ENCODE measurements at places on chromosomes 4 and X.

GRCh38 chrX:48461830-48462229 is 8.2 kb downstream of the SLC38A5 start:
- DNase-seq: no peak

GRCh38 chr4:77002321-77003107 is 53.0 kb downstream of the SEPTIN11 start:
- DNase-seq: no peak

DNA sequence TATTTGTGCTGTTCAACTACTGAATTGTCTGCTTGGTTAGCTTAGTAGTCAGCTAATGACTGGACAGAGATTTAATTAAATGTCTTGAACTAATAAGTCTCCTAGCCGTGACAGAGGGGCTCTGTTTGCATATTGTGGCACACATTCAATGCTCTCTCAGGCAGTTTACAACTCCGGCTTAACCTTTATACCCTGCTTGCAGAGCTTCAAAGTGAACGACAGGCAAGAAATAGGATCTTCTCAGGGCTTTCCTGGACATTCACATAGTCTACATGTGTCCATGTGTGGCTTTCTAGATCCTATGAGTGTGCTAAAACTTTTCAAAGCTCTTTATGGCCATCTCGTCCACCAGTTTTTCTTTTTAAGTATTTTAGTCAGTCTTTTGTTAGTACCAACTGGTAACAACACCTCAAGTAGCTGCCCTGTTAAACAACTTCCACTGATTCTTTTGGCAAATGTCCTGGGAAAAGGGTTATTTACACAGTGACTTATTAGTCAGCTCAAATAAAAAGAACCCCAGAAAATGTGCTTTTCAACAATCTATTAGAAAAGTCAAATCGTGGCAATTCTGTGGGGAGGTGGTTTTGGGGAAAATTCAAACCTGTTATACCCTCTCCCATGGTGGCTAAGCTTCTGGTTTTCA is 28.6 kb downstream of the OR13H1 start:
- DNase-seq: no peak

DNA sequence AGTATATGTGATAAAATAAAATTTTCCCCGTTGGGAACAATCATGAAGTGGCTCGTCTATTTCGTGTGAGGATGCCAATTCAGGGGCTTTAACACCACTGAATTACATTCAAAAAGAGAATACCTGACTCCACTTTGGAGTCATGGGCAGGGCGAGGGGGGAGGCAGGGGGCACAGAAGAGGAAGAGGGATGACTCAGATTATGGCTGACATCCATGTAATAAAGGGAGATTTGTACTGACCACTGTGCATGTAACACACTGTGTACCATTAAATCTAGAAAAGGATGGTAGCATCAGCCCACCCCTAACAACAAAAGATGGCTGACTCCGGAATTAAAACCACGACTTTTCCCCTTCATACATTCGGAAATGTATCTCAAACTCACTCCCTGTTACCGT is 1.3 kb downstream of the SLC9A7 start:
- no peak for DNase-seq

- DNase-seq: peak; percentile 45
Measured at GRCh38 chr4:31343061-31343460, 622.9 kb downstream of the PCDH7 start.

DNA sequence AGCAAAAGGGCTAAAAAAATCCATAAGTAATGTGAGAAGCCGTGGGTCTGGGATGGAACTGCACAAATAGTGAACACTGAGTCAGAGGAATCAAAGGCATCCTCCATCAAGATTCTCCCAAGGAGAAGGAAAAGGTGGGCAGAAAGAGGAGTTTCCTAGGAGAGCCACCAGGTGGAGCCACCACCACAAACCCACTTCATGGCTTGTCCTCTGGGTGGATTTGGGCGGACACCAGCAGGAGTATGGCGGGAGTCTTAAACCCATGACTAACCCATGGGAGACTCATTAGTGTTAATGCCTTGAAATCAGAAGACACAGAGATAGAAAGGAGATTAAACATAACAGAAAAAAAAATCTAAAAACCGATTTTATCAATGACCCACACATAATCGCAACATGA is 147.7 kb downstream of the SH3KBP1 start:
- peak; percentile 75 for DNase-seq

GRCh38 chrX:71228063-71228642 is 5.1 kb downstream of the GJB1 start:
- DNase-seq: peak; percentile 6

DNA sequence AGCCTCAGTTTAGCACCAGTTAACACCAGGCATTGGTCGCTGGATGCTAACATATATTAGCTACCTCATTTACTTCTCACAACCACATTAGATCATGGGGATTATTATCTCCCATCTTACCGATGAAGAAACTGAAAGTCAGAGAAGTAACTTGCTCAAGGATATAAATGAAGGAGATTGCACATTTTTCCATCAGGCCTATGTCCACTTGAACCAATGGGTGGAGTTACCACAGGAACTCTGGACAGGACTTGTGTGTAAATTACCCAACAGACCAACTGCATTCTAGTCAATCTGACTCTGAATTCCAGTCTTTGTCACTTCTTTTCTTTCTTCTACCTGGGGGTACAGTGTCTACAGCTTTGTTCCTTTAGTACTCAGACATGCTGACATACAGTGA is 1.8 kb downstream of the LNX1 start:
- DNase-seq: peak; percentile 27

GRCh38 chr4:37322122-37322521 is 77.6 kb downstream of the NWD2 start:
- no peak for DNase-seq

DNA sequence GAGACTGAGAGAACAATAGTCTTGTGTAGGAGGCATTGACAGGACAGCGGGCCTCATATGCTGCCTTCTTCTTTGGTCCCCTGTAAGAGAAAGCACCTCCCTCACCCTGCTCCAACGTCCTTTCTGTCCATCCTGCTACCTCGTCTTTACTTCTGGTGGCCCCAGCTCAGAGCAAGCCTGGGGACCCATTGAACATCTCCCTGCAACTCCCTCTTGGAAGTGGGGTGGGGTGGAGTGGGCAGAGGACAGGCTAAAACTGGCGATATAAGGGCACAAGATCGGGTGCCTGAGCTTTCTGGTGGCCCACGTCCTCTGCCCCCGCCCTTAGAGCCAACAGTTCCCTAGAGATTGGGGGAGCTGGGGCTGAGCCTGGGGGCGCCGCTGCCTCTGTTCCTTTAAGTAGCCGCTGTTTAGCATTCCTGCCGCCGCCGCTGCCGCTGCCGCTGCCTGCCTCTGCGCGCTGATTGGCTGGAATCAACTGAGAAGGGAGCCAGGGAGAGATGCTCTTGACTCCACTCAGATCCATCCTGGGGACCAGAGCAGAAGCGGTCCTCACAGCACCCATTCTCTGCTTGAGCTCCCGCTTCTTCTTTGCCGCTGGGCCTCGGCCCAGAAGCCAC is at the start of gene DLG3:
DLG3 (plus strand) TSS at position 510 of the 620 bp plus-strand sequence. CDS start 367 bp downstream, outside the sequence.
- no peak for DNase-seq

- no peak for DNase-seq
Measured at GRCh38 chr4:10734697-10735096, 50.1 kb upstream of the CLNK start.

DNA sequence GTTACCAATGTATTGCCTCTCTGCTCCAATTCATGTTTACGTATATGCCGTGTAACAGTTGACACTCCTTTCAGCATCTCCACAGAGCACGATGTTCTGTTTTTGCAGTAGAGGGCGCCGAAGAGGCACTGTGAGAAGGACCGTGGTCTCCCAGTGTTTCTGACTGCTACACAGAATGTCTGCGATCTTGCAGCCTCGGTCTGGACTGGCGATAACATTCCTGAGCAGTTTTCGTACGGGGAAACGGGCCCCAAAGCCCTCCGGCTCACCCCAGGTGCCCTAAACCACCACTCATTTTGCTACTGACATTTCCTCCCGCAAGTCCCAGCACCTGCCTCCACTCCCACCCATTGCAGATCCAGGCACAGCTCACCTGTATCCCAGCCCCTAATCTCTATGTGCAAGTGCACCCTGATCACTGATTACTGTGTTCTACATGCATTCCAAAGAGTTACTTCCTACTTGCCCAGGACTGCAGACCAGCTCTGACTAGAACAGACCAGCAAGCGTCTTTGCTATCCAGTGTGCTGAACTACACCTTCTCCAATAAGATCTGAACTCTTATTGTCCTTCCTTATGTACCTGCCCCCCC is 12.4 kb upstream of the NFXL1 start:
- DNase-seq: peak; percentile 84

- no peak for DNase-seq
Measured at GRCh38 chr4:167956676-167957075, 135.7 kb upstream of the ANXA10 start.

GRCh38 chrX:29787656-29788055 is 427.7 kb upstream of the MAGEB2 start:
- no peak for DNase-seq

DNA sequence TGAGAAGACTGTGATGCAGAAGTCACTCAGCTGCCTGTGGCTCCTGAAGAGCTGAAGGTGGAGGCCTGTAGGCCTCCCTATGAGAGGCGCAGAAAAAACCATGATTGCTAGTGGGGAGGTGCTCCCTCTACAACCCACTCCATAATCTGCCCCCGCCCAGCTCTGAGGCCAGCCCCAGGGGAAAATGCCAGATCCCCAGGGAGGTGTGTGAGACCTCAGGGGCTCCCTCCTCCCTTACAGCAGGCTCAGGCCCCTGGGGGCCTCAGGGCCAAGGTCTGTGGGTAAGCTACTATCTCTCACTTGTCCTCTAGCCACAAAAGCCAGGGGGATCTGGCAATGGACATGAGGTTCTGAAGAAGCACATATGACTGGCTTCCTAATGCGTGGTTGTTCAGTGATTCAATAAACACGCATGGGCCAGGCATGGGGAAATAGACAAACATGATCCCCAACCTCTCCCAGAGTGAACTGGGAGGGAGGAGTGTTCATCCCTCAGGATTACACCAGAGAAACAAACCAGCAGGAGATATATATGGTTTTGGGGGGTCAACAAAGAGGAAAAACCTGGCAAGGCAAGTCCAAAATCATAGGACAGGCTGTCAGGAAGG is 51.0 kb upstream of the MTM1 start:
- DNase-seq: no peak

DNA sequence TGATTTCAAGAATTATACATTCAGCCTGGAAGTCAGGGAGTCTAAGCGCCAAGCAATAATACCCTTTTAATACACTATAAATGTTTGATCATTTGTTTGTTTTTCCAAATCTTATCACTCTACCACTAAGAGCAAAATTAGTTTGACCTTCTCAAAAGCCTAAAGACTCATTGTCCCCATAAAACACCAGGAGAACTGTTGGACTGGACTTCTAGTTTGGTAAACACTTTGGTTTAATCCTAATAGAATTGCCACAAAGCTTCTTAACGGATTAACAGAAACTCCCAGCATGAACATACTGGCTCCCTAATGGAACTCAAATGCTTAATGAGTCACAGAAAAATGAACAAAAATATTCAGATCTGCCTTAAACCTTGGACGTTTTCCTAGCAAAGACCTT is 34.9 kb downstream of the SYTL5 start:
- no peak for DNase-seq

GRCh38 chr4:111986095-111986494 is 159.2 kb upstream of the FAM241A start:
- peak; percentile 32 for DNase-seq

DNA sequence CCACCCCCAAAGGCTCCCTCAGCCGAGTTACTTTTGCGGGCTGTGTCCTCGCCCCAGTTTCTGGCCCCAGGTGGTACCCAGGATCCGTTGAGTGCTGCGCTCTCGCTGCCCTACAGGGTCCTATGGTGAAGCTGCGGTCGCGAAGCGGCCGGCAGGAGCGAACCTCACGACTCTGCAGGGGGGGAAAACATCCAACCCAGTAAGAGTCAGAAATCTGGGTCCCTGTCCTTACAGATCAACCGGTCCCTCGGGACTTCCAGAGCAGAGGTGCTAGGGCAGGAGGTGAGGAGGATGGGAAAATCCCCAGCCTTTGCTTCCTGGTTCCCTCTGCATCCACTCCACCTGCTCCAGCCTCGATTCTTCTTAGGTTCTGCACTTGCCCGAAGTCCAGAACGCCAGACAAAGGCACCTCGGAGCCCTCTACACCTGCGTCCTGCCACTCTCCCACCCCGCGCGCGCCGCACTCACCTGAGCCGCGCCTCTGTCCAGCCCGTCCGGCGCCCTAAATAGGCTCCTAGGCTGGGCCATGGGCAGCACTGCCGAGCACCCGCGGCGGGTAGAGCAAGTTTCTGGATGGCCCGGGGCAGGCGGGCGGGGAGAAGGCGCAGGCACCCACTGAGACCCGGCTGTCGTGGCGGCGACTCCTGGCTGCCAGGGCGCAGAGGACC is at the start of gene HS3ST1:
HS3ST1 (minus strand) TSS at position 664 of the 668 bp plus-strand sequence. CDS start 28,889 bp downstream, outside the sequence.
- no peak for DNase-seq

DNA sequence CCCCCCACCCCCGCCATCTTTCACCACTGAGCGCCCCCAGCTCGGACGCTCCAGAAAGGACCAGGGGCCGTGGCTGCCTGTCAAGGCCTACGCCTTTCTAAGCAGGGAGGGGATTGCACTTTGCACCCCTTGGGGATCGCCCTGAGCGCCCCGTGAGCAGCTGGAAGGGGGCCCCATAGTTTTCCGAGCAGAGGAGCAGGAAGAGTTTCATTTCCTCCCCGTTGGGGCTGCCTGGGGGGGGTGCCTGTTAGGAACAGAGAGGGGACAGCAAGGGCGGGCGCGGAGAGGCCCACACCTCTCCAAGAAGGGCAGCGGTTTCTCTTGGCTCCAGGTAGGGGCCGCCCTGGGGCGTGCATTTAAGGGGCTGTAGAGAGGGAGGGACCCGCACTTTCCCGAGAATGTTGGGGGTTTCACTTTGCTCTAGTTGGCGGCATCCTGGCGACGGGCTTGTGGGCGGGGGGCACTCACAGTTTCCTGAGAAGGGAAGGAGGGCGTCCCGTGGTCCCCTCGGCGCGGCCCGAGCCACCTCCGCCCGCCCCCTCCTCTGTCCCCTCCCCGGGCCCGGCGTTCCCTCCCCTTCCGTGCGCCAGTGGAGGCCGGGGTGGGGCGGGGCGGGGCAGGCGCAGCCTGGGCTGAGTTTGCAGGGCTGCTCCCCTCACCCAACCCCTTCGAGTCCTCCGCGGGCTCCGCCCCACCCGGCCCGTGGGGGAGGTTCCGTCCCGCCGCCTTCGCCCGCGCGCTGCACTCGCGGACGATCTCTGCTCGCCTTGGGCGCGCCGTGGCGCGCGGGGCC is 82.3 kb upstream of the CD99 start:
- DNase-seq: no peak

DNA sequence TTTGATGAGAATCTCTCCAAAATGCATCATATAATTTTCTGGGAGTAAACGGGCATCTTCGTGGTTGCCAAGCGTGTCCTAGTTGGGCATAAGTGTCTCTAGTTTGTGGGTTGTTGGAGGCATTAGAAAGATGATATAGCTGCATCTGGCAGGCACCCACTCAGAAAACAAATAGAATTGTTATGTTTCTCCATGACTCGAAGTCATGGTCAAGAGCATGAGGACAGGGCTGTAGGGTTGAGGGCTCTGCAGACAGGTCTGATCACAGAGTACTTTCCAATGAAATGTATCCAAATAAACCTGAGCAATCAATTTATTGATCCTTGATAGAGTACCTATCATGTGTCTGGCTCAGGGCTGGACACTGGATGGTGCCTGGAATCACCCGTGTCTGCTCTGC is 82.7 kb downstream of the SORCS2 start:
- DNase-seq: no peak

GRCh38 chrX:108036298-108036973 is 8.4 kb upstream of the VSIG1 start:
- peak; percentile 60 for DNase-seq

All from OCI-M1 (cell line).